ENCODE measurements at places on chromosomes 4 and X. TPM values are rescaled to one million over a fixed set of nuclear protein-coding genes. Genes with fewer than 3 reads are reported as not detected.

GRCh38 chr4:109147135-109147534 is 155.3 kb downstream of the COL25A1 start:
- H3K36me3 ChIP-seq: peaks cover 13% of the 10 kb centered on the region
- no peaks in the 10 kb centered on the region for H3K27me3 ChIP-seq
- H3K4me3 ChIP-seq: no peak overlapping the region
- no peak overlapping the region for H3K27ac ChIP-seq
- no peak for DNase-seq
- H3K4me1 ChIP-seq: peaks cover 30% of the 10 kb centered on the region

DNA sequence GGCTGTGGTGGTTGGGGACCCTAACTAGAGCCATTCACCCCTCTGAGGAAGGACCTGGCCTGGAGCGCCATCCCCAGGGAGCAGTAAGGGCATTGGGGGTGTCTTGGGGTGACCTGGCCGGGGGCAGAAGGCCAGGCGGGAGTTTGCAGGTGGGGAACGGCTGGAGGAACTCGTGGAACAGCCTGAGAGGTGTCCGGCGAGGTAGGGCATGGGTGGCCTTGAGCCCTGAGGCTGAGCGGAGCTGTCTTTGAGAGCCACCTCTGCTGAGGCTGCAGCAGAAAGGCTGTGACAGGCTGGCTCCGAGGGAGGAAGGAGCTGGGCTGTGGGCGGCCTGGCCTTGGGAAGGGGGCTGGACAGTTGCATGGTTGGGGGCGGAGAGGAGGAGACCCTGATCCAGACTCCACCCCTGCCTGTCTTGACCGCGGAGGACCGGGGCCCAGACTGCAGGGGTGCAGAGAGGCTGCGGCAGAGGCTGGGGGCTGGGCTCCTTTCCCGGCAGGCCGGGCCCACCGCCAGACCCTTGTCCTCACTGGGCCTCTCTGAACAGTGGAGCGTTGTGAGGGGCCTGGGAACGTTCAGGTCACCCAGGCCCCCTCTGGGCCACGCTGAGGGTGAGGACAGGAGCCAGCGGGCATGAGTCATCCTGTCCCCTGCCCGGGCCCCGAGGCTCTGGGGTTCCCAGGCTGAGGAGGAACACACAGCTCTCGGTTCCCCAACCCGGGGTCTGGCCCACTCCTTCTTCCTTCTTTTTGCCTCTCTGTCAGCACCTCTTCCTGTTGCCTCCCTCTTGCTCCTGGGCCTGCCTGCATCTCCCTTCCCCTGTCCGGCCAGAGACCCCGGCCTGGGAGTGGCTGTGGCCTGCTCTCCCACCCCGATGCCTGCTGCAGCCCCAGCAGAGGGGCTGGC is 8.1 kb downstream of the SH3BP2 start:
- H3K4me3 ChIP-seq: no peak overlapping the region
- peaks cover 30% of the 10 kb centered on the region for H3K4me1 ChIP-seq
- H3K27me3 ChIP-seq: no peaks in the 10 kb centered on the region
- peak overlapping the region; percentile 82 for H3K27ac ChIP-seq
- H3K36me3 ChIP-seq: no peaks in the 10 kb centered on the region
- DNase-seq: peak; percentile 68

The UGT2A1 gene
- not detected for total RNA-seq

- peaks cover 2% of the 10 kb centered on the region for H3K4me1 ChIP-seq
- no peak overlapping the region for H3K4me3 ChIP-seq
- no peaks in the 10 kb centered on the region for H3K27me3 ChIP-seq
- H3K27ac ChIP-seq: no peak overlapping the region
- H3K36me3 ChIP-seq: peaks cover 8% of the 10 kb centered on the region
Observed at GRCh38 chr4:138596896-138597295, 354.7 kb upstream of the SLC7A11 start.

Measured in mesothelial cell of epicardium (in vitro differentiated cells).